ENCODE measurements at places on chromosomes 6 and 20.

GRCh38 chr20:49310705-49311104, 32.8 kb upstream of the ZNFX1 start:
- no peak for DNase-seq

DNA sequence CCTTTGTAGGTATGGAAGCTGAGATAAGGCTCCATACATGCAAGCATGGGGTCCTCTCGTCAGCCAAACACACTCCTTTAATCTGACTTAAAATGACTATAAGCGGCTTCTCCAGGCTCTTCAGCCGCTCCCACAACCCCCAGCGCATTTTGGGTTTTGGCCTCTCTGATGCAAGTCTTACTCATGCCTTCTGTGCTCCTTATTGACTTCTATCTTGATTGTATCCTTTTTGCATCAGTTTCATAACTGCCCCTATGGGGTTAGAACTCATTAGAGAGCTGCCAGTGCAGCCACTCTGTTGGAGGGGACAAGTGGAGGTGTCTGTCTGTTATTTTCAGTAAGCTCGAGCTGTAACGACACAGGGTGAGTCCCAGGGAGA, 70.1 kb upstream of the TAB2 start:
- DNase-seq, result no peak

GRCh38 chr20:60820918-60821317, 431.1 kb upstream of the CDH4 start:
- DNase-seq, result no peak

- no peak for DNase-seq
These were observed 86.1 kb downstream of the FAM83B start for GRCh38 chr6:54932622-54933021.

- no peak for DNase-seq
These were observed 110.3 kb downstream of the RWDD2A start for GRCh38 chr6:83303426-83303825.

DNA sequence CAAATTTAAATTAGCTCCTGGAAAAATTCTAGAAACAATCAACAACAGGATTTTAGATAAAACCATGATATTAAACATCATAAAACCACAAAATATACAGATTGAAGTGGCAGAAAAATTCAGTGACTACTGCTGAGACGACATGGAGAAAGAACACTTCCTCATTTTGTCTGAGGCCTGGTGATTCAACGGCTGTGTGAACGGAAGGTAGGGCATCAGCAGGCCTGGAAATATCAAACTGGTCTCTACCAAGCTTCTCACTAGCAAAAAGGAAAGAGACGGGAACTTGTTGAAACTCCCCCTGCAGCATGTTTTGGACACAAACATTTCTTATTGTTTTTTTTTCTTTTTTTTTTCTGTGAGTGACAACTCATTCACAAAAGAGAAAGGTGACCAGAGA, 58.0 kb upstream of the AHI1 start:
- no peak for DNase-seq

GRCh38 chr20:2162125-2162822, 60.6 kb downstream of the STK35 start:
- DNase-seq, result no peak

DNA sequence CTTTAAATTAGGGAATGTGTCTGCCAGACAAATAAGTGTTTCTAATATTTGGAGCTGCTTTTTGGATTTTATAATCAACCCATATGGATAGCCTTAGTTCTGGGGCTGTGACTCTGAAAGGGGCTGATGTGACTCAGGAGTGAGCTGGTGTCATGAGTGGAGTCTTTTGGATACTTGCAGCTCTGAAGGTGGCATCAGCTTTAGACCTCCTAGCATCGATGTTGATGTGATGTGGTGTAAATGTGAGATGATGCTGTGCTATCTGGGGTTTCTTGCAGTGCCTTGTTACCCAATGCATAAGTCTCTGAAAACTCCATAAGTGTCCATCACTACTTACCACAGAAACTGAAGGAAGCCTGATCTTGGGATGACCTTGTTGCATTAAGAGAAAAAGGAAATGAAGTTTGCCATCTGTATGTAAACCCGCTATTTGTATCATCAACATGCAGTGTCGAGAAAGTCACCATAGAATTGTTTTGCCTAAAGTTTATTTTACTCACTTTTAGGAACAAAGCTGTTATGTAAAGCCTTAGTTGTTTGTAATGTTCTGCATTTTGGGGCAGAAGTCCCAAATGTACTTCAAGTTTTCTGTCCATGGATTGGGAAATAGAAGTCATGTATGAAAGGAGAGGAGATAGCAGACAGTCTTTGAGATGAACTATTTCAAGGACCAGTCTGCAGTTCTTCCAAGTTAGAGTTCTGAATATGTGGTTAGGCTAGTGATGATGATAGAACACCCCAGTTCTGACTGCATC, 8.0 kb downstream of the FOXO3 start:
- DNase-seq, result no peak

GRCh38 chr20:63059684-63060056, 52.9 kb upstream of the BHLHE23 start:
- DNase-seq, result no peak

DNA sequence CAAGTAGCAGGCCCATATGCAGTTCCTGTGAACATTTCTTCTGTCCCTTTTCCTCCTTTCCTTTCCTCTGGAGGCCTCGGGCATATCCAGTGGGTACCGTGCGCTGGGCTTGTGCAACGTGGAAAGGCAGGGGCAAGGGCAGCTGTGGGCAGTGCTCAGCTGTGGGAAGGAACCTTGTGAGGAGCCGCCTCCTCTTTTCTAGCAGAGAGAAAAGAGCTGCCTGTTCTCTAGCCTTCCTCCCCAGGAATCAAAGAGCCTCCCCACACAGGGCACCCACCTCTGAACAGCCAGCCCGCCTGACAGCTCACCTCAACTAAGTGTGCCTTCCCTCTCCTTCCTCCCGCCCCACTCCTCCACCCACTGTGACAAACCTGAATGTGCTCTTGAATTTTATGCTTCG, 143.3 kb upstream of the HDDC2 start:
- no peak for DNase-seq

GRCh38 chr6:166456395-166457156, 73.8 kb upstream of the MPC1 start:
- DNase-seq, result peak; percentile 8

GRCh38 chr20:9927224-9927623, 88.3 kb upstream of the PAK5 start:
- DNase-seq, result no peak
